Effector CD8-positive, alpha-beta T cell (primary cell): ENCODE measurements at places on chromosomes 5 and 9.

DNA sequence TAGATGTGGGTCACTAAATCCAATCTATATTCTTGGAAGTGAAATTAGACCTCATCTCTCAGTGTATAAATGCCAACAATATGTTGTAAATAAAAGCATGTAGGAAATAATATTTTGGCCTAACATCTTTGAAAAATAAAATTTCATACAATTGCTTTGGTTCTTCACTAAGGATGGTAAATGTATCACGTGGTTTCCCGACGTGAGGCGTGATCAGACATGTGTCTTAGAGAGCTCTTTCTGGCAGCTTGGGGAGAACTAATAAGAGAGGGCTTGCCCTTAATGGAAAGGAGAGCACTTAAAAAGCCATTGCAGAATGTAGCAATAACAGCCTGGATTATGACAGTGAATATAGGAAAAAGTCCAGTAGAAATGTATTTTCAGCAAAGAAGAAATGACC, 602.6 kb downstream of the CDH12 start:
- DNase-seq = no peak

DNA sequence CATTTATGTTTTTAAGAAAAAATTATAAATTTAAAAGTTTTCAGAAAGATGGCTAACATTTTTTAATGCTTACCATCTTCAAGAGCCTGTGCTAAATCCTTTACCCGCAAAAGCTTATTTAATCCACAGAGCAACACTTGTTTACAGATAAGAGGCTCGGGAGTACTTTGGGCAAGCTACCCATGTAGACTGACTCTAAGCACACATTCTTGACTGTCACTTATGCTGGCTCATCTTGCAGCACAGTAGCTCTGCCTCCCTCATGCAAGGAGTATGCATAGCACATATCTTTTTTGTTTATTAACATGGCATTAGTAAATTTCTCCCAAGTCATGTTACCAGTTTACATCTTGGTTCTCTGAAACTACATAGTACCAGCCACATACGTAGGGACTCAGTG, 14.7 kb downstream of the SH3RF2 start:
- no peak for DNase-seq

GRCh38 chr5:1550287-1551076, 26.7 kb upstream of the LPCAT1 start:
- no peak for DNase-seq

DNA sequence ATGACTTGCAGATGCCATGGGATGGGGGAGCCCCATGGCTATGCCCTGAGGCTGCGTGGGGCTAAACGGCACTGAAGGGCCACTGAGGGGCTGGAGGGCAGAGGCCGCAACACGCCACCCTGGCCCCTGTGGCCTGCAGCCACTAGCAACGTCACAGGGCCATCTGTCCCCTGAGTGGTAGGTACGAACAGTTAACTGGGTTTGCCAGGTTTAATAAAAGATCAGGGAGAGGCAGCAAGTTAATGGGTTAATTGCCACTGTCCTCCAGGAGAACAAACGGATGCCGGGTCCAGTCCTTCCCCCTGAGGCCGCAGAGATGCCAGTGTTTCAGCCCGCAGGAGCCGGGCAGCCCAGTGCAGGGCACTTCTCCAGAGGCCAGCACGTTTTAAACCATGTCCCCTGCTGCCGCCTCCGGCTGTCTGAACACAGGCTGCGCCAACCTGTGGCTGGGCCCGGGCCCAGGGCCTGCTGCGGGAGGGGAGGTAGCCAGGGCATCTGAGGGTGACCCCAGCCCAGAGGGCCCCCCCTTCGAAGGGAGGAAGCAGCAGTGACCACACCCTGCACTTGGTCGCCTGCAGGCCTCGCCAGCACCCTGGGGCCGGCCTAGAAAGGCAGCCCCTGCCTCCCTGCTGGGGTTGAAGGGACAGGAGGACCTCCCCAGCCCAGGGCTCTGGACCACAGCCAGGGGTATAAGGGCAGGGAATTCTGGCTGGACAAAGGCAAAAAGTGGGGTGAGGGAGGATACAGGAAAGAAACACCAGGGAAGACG, 227.3 kb downstream of the FANCC start:
- DNase-seq = no peak

- no peak for DNase-seq
Measured at GRCh38 chr9:136541709-136542108, 4.1 kb downstream of the NOTCH1 start.

DNA sequence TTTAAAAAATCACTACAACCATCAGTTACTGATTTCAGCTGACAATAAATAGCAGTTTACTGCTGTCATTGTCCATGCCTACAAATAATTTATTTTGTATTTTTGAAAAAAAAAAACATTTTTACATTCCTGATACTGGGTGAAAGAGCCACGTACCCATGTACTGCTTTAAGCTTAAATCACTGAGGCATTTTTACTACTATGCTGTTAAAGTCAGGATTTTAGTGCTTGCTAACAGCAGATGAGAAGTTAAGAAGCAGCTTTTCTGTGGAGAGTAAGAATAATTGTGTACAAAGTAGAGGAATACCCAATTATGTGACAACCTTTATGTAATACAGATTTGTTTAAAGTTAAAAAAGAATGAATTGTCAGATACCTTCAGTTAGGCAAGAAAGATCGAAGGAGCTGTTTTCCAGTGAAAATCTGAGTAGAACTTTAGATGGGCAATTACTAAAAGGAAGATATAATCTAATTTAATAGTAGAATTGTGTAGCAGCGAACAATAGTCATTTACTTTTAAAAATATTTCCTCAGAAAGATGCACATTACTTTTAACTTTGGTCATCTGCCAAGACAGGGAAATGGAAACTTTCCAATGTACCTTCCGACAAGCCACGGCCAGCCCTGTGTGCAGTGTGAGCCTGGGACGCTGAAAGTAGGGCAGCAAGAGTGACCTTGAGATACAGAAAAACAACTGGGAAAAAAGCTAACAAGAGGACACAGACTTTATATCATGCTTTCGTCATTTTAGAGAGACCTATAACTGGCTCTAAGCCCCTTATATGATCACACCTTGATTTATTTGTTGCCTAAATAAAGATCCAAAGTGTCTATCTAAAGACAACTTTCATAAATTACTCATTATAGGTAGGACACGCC, 39.9 kb downstream of the RHOBTB3 start:
- DNase-seq = no peak

GRCh38 chr9:111008158-111009075, 29.9 kb downstream of the LPAR1 start:
- DNase-seq = no peak
